ENCODE measurements at places on chromosomes 13 and 19.

GRCh38 chr19:48844472-48844871, 8.2 kb upstream of the HSD17B14 start:
- no peak for DNase-seq

- no peak for DNase-seq
Measured at GRCh38 chr13:73991884-73992283, 142.3 kb downstream of the KLF12 start.

GRCh38 chr19:54319049-54319448, 6.1 kb upstream of the LILRA5 start:
- DNase-seq: no peak

GRCh38 chr19:2846180-2846894, 5.1 kb downstream of the ZNF555 start:
- DNase-seq: no peak

DNA sequence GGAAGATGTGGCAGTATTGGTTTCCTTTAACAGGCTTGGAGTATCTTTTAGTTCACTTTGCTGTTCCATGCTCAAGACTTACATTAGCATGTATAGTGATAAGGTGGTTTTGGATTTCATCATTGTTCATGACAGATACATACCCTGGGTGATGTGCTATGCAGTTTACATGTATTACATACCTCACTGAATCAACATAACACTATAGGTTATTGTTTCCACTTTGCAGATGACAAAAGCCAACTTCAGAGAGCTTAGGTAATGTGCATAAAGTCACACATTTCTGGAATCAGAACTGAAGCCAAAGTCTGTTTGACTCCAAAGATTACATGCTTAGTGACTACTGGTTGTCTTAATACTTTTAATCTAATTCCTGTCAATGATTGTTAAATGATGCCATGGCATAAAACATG, 7.1 kb downstream of the COMMD6 start:
- no peak for DNase-seq

- no peak for DNase-seq
Measured at GRCh38 chr19:45505151-45505995, 1.9 kb upstream of the VASP start.

GRCh38 chr19:2070986-2071673, 20.1 kb upstream of the MKNK2 start:
- DNase-seq: no peak

DNA sequence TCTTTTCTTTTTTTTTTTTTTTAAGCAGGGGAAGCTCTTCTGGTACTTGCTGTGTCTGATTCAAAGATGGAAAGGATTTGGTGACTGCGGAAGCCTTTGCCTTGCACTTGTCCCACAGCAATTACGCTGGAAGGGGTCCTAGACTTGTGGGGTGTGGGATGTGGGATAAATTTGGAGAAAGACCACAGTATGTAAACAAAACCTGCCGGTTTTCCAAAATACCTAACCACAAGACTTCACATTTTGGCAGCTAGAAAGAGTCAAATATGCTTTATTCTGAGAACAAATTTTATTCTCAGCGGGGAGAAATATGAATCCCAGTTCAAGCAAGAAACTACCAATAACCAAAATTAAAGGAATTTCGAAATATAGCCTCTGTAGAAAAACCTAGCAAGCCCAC, 176.5 kb downstream of the SPRY2 start:
- DNase-seq: no peak

GRCh38 chr13:80224468-80224867, 116.5 kb downstream of the SPRY2 start:
- no peak for DNase-seq

- DNase-seq: no peak
Measured at GRCh38 chr19:36819130-36819630, 19.0 kb downstream of the ZNF790 start.

DNA sequence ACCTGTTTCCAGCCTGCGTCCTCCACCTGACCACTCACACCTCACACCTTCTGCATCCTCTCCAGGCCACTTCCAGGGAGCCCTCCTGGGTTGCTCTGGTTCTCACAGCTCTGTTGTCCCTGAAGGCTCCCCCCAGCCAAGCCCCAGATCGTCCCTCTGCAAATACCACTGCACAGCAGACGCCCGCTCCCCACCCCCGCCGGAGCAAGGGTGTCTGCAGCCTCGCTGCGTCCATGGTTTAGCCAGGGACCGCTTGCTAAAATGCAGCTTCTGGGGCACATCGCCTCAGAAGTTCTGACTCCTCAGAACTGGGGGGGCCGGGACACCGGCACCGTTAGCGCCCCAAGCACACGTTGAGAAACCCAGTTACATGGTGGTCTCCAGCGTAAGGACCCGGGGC, 983 bp downstream of the LINGO3 start:
- DNase-seq: no peak

DNA sequence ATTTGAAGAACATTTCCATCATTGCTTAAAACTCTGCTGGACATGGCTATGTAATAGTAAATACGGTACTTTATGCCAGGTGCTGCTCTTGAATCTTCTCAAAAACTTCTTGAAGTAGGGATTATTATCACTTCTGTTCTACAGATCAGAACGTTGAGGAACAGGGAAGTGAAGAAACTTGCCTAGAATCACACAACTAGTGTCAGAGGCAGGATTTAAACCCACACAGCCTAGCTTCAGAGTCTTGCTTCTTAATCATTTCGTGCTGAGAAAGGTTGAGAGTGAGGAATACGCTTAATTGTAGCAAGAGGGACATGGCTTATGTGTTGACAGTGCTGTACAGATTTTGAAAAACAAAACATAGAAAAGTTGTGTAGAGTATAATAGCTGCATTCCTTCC, 13.5 kb downstream of the TM9SF2 start:
- DNase-seq: no peak

GRCh38 chr13:98821372-98822224, 69.1 kb upstream of the SLC15A1 start:
- no peak for DNase-seq

- DNase-seq: no peak
Measured at GRCh38 chr13:73367886-73368285, 309.1 kb downstream of the KLF5 start.

DNA sequence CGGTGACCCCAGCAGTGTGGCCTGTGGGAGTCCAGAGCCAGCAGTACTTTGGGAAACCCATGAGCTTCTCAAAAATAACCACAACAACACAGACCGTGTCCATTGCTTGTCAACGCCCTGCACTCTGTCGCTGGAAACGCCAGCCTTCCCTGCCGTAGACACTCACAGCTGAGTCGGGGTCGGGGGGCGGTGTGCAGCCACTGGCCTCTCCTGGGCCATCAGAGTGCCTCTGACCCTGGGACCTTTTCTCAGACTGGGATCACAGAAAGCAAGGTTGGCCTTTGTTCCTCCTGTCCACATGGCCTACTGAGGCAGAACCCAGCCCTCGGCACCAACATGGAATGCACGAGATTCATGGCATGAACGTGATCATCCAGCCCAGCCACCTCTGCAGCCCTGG, 95.7 kb downstream of the TUBA3C start:
- DNase-seq: no peak

DNA sequence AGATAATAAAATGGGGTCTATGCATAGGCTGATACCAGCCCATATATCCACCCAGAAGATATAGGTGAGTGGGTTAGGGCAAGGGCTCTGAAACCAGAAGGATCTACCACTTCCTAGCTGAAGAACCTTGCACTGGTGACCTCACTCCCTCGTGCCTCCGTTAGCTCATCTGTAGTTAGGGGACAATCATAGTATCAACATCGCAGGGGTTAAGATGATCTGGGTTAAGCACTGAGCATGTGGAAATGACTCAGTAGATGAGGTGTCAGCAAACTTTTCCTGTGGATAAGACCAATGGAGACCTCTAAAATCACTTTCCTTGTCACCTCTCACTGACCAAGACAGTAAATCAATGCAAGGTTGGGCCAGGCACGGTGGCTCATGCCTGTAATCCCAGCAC, 30.5 kb downstream of the TNFSF14 start:
- DNase-seq: no peak

- DNase-seq: peak; percentile 66
Measured at GRCh38 chr19:45767881-45768654, 984 bp downstream of the SIX5 start.

- DNase-seq: no peak
Measured at GRCh38 chr13:39816936-39817335, 161.5 kb downstream of the COG6 start.

- DNase-seq: no peak
Measured at GRCh38 chr13:83672612-83673011, 209.7 kb downstream of the SLITRK1 start.

- no peak for DNase-seq
Measured at GRCh38 chr19:6425732-6426620, 1.4 kb upstream of the KHSRP start.

- DNase-seq: peak; percentile 97
Measured at GRCh38 chr19:45584332-45585157, at the start of gene OPA3. Gene OPA3, minus strand, starts transcription at chr19:45584802. Its CDS starts 38 bp downstream, at chr19:45584764.

DNA sequence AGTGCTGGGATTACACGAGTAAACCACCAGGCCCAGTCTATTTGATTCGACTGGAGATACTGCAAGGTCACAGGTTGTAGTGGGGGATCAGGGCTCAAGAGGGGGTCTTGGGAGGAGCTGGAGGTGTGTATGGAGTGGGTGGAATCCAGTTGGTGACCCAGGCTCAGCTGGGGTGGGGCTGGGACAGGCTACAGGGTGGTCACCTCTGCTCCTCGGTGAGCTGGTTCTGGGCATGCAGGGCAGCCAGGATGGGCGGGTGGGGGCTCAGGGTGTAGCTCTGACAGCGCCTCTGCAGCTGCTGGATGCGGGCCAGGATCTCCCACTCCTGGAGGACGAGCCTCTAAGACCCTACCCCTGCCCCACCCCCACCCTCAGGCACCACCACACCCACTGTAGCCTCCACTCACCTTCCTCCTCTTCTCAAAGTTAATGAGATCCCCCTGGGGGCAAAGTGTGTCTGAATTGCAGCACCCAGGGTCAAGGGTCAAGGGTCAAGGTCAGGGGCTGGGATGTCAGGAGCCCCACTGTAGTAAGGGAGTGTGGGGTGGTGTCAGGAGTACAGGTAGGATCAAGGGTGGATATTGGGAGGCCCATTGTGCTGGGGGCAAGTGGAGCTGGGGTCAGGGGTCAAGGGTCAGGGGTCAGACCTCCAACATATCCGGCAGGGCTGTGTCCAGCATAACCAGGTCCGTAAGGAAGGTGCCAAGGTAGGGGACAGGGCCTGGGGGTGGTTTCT, 17.1 kb downstream of the RGL3 start:
- DNase-seq: no peak

GRCh38 chr13:110520431-110521295, 40.9 kb downstream of the RAB20 start:
- DNase-seq: no peak

DNA sequence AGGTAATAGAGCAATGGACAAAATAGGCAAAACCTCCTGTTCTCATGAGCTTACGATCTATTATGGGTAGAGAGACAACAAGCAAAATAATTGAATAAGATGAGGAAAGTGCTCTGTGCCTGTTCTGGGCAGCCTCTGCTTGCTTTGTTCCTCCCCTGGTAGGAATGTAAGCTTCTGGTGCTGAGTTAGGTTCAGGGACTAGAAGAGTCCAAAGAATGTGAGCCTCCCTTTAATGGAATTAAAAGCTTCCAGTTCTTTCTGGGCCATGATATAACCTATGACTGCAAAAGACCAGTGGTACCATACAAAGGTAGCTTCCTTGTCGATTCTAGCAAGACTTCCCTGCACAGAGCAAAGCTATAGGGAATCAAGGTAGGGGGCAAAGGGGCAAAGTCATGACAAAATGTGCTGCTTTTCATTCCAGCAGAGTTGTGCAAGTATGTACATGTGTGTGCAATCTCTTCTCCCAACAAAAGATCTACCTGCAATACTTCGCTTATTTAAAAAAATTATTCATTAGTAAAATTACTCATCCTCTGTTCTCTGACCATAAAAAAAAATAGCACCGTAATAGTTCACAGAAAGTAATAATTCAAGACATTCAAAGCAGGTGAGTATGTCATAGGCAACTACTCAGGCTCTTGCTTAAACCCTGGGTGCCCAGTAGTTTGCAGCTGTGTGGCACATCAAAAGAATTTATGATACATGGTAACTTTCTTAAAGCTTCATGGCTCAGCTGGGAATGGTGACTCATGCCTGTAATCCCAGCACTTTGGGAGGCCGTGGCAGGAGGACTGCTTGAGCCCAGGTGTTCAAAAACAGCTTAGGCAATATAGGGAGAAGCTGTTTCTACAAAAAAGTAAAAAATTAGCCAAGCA, 21.4 kb downstream of the ACOD1 start:
- DNase-seq: no peak

GRCh38 chr19:49189259-49189658, 31.7 kb downstream of the TRPM4 start:
- DNase-seq: no peak

DNA sequence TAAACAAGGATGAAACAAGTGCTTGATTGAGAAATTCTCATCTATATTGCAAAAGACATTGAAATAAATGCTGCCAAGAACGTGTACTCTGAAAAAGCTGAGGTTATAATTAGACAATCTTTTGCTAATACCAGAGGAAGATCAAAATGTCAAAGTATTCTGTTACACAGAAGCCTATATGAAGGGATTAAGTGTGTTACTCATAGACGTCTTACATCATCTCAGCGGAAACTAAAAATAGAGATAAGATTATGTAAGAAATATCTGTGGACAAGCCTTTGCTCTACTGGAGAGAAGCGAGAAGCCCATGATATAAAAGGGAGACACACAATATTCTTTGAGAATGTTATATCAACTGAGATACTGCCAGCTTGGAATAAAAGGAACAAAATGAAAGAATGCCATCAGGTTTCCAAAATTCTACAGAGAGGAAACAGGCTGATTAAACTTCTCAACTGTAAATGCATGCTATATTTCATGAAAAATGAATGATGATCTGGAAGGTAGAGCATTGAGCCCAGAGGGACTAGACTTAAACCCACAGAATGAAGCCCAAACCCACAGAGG, 699.0 kb downstream of the GPC5 start:
- DNase-seq: no peak

DNA sequence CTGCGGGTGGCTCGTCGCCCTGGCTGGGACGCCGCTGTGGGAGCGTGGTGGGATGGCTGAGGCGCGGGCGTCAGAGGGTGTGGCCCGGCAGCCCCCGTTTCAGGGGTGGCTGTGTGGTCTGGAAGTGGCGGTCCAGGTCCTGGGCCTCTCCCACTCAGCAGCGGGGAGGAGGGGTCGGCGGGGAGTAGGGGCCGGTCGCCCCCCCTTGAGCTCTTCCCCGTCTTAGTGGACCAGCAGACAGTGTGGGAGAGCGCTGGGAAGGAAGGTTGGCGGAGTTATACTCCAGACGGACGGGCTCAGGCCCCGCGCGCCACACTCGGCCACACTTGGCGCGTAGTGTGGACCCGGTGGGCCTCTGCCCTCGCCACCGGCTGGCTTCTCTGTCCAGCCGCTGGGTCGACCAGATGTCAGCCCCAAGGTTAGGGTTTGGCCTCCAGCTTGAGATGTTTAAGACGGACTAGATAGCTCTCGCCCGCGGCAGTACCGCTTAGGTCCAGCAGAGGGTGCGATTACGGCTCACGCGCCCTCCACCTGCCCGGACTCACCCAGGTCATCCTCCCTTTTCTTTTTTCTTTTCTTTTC, 21.7 kb upstream of the ZNF429 start:
- DNase-seq: peak; percentile 35

DNA sequence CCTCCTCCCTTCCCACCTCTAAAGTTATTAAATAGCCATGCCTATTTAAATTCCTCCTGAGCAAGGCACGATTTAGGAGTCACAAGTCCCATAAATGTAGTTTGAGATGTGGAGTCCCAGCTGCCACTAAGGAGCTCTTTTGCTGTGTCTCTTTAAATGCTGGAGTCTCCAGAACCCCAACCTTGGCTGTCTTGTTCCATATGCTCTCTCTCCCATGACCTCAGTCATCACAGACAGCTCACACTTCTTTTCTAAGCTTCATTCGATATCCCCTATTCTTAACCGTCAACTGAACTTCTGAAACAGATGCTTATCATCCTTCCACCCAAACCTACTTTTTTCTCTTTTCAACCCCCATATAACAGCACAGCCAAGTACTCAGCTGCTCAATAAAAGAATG, 197.1 kb downstream of the VWA8 start:
- DNase-seq: no peak

All from nephron progenitor cell (in vitro differentiated cells).